Activated naive CD4-positive, alpha-beta T cell (primary cell): ENCODE measurements at places on chromosomes 1 and 21.

DNA sequence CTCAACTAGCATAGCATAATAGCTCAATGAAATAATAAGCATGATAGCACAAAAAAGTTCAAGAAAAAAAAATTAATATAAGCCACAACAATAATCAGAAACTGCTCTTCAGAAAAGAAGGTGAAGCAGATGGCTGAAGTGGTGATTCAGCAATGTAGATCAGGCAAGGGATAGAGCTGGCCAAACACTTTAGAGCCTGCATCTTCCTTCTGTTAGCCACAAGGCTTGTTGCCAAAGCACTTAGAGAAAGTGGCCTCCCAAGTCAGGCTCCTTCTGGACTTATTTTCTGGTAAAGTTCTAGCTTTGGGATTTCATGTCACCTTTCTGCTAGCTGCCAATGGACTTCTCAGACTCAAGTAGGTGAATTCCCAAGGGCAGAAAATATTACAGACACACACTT, 60.3 kb upstream of the C1orf87 start:
- DNase-seq, result no peak

DNA sequence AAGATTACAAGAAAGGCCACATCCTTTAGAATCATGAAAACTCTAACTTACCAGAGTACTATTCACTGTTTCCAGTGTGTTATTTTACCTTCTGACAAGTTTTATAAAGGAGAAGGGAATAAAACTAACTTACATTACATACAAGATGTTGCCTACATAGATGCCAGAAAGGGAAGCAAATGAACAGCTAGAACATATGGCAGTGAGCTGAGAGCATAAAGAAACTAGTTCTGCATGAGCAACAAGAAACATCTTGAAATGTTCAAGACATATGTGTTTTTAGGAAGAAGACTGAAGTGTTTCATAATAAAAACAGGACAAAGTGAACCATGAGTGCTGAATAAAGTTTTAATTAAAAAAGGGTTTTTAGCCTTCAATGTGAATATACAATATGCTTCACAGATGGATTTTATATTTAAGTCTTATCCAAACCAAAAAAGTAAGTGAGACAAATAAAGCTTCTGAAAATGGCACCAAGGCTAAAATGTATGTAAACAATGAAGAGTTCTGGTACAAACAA, 39.4 kb downstream of the SLC5A9 start:
- DNase-seq, result no peak

DNA sequence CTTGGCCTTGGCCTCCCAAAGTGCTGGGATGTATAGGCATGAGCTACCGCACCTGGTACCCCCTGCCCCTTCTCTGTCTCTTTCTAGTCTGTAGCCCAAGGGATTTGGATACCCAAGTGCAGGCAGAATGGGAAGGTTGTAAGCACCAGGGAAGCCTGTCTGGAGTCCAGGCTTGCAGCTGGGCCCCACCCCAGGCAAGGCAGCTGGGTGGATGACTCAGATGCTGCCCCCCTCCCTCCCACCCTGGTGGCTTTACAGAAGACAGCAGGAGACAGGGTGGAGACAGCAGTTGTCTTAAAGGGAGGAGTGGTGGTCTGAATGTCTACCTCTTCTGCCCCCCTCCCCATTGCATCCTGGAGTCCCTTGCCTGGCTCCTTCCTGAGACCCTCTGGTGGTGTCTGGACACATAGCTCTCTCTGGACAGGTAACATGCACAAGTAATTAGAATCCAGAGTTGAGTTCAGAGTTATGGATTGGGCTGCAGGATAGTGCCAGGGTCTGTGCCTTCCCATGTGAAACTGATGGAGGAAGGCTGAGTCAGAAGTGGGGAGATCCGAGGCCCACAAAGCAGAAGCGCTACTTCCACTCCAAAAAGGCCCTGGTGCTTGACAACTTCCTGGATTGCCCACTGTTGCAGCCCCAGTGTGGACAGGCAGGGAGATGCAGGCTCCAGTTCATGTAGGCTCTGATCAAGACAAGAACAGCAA, 5.1 kb downstream of the LMNA start:
- no peak for DNase-seq

DNA sequence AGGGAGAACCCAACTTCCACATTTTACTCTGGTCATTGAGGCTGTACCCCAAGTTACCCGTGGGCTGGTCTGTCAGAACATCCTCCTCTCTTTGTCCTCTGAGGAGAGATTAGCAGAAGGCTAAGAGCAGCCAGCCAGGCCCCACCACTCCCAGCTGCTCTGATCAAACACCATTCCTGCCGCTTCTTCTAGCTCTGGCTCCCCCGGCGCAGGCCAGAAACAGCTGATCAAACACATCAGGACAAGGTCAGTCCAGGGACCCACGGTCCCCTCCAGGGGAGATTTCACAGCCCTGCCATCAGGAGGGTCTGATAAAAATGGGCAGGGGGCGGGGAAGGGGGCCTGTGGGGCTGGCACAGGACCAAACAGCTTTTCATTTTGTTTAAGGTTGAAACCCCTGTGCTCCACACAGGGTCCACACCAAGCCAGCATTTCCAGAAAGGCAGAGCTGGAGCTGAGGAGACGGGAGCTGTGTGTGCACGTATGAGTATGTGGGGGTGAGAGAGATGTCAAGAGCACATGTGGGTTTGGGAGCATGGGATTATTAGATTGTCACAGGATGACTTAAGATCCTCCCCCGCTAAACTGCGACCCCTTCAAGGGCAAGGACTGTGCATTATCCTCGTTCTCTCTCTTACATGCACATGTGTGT, 29.9 kb upstream of the EPHA8 start:
- no peak for DNase-seq

- no peak for DNase-seq
These were observed 9.7 kb downstream of the OR2B11 start for GRCh38 chr1:247448107-247448791.

DNA sequence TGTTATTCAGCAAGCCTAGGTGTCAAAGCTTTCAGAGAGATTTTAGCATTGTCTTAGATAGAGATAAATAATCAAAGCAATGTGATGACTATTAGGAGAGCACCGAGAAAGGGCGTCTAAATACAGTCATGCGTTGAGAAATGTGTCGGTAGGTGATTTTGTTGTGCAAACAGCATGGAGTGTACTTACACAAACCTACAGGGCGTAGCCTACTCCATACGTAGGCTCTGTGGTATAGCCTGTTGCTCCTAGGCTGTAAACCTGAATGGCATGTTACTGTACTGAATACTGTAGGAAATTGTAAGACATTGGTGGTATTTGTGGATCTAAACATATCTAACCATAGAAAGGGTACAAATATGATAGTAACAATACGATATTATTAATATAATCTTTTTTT, 31.8 kb downstream of the KIF1B start:
- no peak for DNase-seq

DNA sequence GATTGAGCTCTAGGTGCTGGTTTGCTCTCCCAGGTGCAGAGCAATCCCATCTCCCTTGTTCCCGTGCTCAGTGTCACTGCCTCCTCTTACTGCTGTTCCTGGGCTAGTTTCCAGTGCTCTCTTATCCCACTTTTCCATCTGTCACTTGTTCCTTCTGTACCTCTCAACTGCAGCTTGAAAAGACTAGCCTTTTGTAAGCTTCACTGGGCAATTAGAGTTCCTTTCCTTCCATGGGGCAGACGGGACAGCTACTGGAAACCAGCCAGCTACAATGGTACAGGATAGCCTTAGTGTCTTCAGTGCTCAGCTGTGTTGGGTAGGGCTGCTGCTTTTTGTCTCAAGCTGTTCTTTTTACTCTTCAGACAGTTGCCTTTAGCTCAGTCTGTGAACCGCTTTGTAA, 31.6 kb downstream of the AGT start:
- DNase-seq, result no peak

- DNase-seq, result no peak
These were observed 248.3 kb downstream of the NUF2 start for GRCh38 chr1:163570071-163570470.

- DNase-seq, result no peak
These were observed 243.2 kb downstream of the NCAM2 start for GRCh38 chr21:21241391-21241790.

- no peak for DNase-seq
These were observed 79.2 kb downstream of the CD34 start for GRCh38 chr1:207831517-207832327.

GRCh38 chr1:193219391-193219790, 33.0 kb upstream of the B3GALT2 start:
- DNase-seq, result no peak

GRCh38 chr1:214277704-214278635, 3.0 kb upstream of the SMYD2 start:
- DNase-seq, result no peak

DNA sequence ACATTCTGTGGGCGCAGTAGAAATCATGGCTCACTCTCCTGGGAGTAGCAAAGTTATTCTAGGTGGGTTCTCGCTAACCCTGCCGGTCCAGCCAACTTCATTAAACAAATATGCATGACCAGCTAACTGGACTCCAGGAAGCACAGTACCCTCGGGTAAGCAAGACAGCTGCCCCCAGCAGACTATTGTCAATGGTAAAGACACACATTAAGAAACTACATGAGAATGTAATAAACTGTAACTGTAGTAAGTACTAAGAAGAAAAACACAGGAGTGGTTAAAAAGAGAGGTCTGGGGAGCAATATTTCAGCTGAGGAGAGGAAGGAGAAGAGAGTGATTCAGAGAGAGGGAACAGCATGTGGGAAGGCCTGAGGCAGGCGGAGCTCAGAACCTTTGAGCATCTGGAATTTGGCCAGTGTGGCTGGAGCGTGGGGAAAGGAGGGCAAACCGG, 7.4 kb downstream of the SLC2A5 start:
- DNase-seq, result no peak

GRCh38 chr1:155218854-155219591, 10.5 kb downstream of the MTX1 start:
- no peak for DNase-seq

DNA sequence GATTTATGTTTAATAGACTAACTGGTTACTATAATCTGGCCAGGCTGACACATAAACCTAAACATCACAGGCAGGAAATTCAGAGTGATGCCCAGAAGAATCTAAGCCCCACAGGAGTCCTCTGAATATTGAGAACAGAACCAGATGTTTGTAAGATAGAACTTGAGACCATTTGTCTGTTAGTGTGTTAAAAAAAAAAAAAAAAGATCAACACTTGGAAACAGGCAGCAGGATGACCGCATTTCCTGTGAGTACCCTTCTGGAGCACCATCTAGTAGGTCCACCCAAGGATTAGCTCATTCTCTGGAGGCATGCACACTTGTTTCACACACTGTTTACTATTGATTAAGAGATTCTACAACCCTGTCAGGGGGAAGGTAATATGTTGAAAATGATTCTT, 111.4 kb upstream of the VANGL1 start:
- DNase-seq, result no peak

DNA sequence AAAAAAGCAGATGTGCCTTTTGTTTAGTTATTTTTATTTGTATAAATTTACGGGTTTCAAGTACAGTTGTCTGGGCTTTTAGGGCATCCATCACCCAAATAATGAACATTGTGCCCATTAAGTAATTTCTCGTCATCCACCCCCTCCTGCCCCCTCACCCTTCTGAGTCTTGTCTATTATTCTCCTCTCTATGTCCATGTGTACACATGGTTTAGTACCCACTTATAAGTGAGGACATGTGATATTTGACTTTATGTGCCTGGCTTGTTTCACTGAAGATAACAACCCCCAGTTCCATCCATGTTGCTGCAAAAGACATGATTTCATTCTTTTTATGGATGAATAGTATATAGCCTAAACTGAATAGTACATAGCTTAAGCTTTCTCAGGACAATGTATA, 189.2 kb downstream of the ZP4 start:
- DNase-seq, result no peak

- DNase-seq, result no peak
These were observed 273 bp downstream of the BMP8B start for GRCh38 chr1:39788426-39788757.

DNA sequence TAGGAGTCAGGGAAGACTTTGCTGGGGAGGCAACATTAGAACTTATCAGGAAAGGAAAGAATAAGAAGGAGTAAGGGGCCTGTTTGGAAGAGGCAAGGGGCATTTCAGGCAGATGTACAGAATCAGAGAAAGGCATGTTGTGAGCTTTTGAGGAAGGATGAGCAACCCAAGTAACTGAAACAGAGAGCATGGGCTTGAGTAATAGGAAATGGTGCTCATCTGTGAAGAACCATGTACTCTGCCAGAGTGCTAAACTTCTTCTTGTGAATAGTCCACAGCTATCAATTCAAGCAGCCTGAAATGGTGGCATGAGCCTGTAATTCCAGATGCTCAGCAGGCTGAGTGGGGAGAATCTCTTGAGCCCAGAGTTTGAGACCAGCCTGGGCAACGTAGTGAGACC, 19.2 kb upstream of the PIGK start:
- no peak for DNase-seq

DNA sequence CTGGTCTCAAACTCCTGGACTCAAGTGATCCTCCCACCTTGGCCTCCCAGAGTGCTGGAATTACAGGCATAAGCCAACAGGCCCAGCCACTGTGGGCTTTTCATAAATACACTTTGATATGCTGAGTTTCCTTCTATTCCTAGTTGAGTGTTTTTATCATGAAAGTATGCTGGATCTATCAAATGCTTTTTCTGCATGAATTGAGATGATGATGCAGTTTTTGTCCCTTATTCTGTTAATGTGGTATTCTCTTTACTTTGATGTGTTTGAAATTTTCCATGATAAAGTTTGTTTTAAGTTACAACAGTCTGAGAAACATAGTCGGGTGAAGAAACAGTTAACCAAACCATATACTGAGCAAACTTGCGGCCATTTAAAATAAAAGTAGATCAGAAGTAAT, 24.1 kb downstream of the RNF115 start:
- DNase-seq, result no peak

- DNase-seq, result no peak
These were observed 1.5 kb downstream of the KCNA2 start for GRCh38 chr1:110604586-110605148.

- DNase-seq, result no peak
These were observed 49.0 kb upstream of the ETS2 start for GRCh38 chr21:38756746-38757145.

DNA sequence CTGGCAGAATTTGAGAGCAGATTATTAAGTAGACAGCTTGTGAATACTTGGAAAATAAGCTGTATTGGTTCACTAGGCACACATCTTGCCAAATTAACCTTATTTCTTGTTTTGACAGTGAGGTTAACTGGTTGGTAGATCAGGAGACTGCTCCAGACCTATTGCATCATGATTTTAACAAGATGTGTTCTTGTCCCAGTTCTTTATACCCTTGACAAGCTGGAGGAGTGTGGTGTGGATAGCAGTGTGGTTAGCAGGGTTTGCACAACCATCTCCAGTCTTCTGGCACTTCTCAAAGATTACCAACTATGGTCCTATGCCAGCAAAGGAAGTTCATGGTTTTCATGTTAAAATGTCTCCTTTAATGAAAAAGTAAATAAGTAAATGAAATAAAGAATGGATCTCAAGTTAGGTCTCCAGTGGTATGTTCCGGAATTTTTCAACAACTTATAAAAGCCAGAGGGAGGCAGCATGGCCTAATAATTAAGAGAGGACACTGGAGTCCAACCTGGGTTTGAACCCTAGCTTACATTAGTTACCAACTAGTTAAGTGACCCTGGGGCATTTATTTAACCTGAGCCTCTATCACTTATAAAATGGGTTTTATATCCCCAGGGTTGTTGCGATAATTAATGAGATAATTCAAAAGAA, 34.1 kb downstream of the DDX20 start:
- DNase-seq, result no peak

- DNase-seq, result no peak
These were observed 19.6 kb upstream of the TCEA3 start for GRCh38 chr1:23444104-23444533.

- DNase-seq, result no peak
These were observed 47.2 kb downstream of the RCAN1 start for GRCh38 chr21:34567604-34568155.
